NCI-H510A treated with DMSO at 0.1 percent for 48 hours (cell line): ENCODE measurements at places on chromosomes 2 and 18.

- DNase-seq, result no peak
Measured at GRCh38 chr2:213995400-213996105, 415.3 kb upstream of the VWC2L start.

GRCh38 chr2:25664183-25664964 is 9.0 kb downstream of the DTNB start:
- no peak for DNase-seq

GRCh38 chr2:15246870-15247269 is 314.3 kb downstream of the NBAS start:
- no peak for DNase-seq

DNA sequence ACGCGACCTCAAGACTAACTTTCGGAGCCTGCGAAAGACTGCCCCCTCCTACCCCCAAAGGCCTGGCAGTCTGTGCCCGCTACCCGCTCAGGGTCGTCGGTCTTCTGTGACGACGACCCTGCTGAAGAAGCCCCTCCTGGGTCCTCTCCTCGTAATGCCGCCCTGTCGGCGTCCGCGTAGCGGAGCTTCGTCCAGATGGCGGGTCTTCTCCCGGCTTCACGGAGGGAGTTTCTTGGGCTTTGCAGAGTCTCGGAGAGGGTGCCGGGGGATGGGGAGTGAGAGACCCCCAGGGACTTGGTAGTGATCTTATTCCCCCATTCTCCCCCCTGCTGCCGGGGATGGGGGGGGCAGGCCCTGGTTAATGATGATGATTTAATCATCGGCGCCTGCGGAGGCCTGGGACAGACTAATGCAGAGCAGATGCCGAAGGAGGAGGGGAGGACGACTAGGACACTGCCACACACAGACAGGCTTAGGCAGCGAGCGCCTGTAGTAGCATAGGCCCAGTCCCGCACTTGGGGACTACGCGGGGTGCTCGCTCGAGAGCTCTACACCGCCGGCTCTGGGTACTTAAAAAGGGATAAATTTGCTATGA is 528 bp upstream of the PCGF1 start:
- no peak for DNase-seq

DNA sequence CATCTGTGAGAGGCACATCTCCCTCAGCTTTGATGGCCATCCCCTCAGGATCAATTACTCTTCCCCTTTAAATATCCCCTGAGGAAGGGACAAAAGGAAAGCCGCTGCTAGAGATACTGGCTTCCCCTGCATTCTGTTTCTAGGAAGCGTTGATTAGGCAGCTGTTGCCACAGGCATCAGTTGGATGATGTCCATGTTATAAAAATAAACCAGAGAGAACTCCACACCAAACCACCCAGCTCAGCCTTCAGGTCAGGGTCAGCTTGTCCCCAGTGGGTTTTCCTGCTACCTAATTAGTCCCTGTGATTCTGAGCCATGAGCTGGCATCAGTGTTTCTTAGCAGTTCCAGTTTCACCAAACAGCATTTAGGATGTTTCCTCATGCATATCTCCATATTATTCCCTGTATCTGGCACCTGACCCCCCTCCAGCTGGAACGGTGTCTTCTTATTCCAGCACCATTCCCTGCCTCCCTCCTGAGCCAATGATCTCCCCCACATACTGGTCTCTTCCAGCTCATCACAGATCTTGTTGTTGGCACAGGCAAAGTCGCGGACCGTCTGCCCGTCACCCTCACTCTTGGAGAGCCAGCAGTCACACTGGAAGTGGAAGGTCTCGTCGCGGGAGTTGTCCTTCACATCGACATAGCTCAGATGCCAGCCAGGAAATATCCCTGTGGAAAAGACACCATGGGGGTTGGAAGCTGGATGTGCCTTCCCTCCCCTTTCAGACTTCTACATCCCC is 168.4 kb downstream of the LOXHD1 start:
- no peak for DNase-seq
